ENCODE measurements at places on chromosomes 2 and 18.

GRCh38 chr2:71064110-71064611, 4.3 kb upstream of the NAGK start:
- DNase-seq = no peak

DNA sequence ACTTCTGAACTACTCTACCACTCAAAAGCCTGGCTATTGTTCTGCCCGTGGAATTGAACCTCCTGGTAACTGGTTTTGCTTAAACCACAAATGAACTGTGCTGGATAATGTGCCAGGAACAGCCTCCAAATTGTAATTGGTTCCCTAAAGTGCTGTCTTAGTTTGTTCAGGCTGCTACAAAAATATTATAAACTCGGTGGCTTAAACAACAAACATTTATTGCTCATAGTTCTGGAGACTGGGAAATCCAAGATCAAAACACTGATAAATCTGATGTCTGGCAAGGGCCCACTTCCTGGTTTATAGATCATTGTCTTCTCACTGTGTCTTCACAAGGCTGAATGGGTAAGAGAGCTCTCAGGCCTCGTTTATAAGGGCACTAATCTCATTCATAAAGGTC, 149.2 kb upstream of the NCKAP5 start:
- DNase-seq = no peak

- DNase-seq = no peak
These were observed 22.2 kb downstream of the HK2 start for GRCh38 chr2:74856004-74856578.

DNA sequence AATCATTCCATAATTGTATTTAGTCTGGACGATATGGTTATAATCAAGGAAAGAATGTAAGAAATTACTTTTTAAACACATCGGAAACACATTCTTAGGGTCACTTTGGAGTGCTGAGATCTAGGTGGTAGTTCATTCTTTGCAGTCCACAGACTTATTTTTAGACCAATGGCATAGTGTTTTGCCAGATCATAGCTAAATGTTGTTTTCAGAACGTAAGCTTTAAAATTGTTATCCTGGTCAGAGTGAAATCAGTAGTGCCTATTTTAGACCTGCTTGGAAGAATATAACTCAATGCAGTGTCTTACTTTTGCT, 4.3 kb downstream of the MYL12A start:
- DNase-seq = no peak
